Putamen (tissue), 1 donor: ENCODE measurements at places on chromosomes 4 and X.
A peak's percentile ranks its signal among the peaks of the same experiment; 100 is the strongest.

GRCh38 chr4:158762553-158762952, 6.3 kb upstream of the FNIP2 start:
- DNase-seq, result no peak

- no peak for DNase-seq
Observed at GRCh38 chrX:123905332-123905731, 45.5 kb downstream of the XIAP start.

GRCh38 chr4:182922501-182923284, 5.5 kb upstream of the DCTD start:
- no peak for DNase-seq

- no peak for DNase-seq
Observed at GRCh38 chrX:154779261-154779660, 16.6 kb downstream of the DKC1 start.

- DNase-seq, result no peak
Observed at GRCh38 chr4:37517326-37517725, 168.8 kb downstream of the RELL1 start.

DNA sequence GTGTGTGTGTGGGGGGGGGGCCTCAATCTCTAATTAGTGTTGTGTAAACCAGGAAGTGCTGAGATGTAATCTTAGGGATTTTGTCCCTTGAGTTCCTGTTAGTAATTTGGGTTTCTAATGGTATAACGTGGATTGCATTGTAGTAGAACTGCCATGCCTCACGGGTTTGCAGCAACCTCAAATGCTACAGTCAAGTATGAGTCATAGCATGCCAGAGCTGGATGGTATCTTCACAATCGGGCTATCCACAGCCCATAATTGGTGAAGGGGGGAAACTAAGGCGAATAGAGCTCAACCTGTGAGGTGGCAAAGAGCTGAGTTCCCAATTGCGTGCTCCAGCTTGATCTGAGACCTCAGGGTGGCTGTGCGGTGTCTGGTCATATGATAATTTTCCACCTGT, 2.2 kb upstream of the FMR1NB start:
- no peak for DNase-seq

GRCh38 chrX:30504309-30504708, 73.3 kb downstream of the TASL start:
- no peak for DNase-seq

GRCh38 chr4:166399021-166399420, 526.0 kb downstream of the TLL1 start:
- DNase-seq, result no peak

- no peak for DNase-seq
Observed at GRCh38 chr4:42151568-42152506, 618 bp downstream of the BEND4 start.

GRCh38 chr4:186105647-186106321, 1.3 kb downstream of the FAM149A start:
- DNase-seq, result peak; percentile 43

DNA sequence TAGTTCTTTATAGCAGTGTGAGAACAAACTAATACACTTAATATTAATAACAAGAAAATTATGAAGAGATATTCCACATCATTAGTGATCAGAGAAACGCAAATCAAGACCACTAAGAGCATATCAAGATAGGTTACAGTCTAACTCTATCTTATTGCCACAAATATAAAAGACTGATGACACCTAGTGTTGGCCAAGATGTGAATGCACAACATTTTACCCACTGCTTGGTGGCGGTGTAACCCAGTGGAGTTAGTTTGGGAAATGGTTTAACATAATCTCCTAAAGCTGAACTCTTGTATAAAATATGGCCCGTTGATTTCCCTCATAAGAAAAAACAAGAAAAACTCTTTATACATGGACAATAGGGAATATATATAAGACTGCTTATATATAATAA, 92.4 kb downstream of the SLITRK2 start:
- peak; percentile 15 for DNase-seq

DNA sequence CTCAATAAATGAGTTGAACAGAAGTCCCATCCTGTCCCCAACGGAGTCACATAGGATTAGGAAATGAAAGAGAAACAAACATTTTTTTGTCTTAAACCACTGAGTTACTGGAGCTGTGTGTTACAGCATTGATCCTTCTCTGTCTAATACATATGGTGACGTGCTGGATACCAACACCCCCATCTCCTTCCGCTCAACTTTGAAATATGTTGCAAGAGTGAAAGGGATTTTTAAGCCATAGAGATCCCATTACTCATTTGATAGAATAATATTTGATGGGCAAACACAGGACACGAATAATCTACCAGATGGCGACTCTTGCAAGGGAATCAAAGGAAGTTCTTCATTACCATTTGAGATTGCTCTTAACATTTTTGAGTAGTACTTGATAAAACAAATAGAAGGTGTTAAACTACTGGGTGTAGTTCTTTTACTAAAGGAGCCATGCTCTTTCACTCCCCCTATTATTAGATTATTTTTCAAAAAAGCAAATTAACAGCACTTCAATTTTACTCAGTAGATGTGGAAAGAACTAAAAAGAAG, 140.5 kb downstream of the PACRGL start:
- no peak for DNase-seq

GRCh38 chr4:169464080-169464479, 148.3 kb downstream of the NEK1 start:
- DNase-seq, result peak; percentile 30

- DNase-seq, result no peak
Observed at GRCh38 chr4:6374575-6374974, 97.8 kb downstream of the PPP2R2C start.

DNA sequence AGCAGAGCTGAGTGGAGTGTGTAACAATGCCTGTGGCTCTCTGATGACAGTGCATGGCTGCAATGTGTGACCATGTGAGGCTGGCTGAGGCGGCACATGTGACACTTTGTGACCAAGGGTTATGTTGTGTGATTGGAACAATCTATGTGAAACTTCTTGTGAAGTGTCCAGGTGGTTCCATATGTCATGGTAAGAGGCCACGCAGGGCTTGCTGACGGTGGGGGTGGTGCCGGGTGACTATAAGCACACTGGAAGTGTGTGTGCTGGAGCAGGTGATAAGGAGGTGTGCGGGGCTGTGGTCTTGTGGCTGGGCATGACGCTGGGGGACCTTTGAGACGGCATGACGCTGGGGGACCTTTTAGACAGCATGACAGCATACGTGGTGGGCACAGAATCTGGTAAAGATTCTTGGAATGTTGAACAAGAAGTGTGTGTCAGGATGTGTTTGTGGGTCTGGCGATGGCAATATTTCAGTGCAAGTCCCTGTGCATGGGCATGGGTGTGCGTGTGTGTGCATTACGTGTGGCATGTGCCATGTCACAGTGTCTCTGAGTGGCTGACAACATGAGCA, 7.4 kb upstream of the HDAC6 start:
- DNase-seq, result no peak

DNA sequence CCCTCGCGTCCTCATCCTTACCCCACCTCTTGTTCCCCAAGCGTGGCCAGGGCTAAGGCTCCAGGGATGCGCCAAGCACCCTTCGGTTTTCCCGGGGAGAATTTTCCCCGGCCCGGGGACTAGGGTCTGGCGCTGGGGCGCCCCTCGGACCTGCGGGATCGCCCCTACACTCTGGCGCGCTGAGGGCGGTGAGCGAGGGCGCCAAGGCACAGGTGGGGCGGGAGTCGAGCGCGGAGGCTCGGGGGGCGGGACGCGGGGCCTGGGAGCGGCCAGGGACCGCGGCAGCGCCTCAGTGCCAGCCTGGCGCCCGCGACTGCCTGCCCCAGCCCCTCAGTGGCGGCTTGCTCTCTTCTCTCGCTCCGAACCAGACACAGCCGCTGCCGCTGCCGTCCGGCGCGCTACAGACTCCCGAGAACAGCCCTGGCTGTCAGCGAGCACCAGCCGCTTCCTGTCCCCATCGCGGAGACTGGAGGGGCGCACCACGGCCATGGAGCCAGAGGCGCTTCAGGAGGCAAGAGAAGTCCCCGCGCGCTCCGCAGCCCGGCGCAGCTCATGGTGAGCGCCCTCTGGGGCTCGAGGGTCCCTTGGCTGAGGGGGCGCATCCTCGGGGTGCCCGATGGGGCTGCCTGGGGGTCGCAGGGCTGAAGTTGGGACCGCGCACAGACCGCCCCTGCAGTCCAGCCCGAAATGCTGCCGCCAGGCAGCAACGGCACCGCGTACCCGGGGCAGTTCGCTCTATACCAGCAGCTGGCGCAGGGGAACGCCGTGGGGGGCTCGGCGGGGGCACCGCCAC, at the start of gene DRD5:
TSS of gene DRD5 (plus strand) at position 292 of the 793 bp plus-strand sequence. CDS start at position 688, 396 bp downstream.
- no peak for DNase-seq

GRCh38 chrX:40130207-40130606, 32.4 kb upstream of the BCOR start:
- no peak for DNase-seq

GRCh38 chrX:727738-728621, 97.4 kb downstream of the SHOX start:
- no peak for DNase-seq

GRCh38 chr4:76198411-76199237, 15.0 kb downstream of the SCARB2 start:
- DNase-seq, result peak; percentile 75

DNA sequence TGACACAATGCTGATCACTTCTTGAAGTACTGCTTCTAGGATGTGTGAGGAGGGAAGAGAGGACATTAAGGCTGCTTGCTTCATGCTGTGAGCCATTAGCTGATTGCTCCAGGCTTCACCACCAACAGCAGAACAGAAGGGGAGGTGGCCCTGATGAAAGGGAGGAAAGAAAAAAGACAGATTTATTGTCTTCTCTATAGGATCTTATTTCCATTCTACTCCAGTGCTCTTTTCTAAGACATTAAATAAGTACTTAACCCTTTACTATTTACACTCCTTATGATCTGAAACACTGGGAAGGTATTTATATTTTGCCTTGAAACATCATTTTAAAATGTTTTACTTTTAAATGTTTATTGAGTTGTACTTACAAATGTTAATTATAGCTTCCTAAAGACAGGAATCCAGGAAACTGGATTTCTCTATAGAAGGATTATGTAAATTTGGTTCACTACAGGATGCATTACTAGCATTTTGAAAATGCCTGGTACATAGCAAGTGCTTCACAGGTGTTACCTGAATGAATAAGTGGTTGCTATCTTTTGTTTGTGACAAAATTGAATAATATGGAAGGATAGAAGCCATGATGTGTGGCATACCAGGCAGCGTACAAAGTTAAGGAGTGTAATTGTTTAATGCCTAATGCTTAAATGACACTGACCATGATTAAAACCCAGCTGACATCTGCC, 680.9 kb upstream of the ATOH1 start:
- no peak for DNase-seq

GRCh38 chr4:39559626-39560025, 32.4 kb upstream of the UGDH start:
- no peak for DNase-seq

DNA sequence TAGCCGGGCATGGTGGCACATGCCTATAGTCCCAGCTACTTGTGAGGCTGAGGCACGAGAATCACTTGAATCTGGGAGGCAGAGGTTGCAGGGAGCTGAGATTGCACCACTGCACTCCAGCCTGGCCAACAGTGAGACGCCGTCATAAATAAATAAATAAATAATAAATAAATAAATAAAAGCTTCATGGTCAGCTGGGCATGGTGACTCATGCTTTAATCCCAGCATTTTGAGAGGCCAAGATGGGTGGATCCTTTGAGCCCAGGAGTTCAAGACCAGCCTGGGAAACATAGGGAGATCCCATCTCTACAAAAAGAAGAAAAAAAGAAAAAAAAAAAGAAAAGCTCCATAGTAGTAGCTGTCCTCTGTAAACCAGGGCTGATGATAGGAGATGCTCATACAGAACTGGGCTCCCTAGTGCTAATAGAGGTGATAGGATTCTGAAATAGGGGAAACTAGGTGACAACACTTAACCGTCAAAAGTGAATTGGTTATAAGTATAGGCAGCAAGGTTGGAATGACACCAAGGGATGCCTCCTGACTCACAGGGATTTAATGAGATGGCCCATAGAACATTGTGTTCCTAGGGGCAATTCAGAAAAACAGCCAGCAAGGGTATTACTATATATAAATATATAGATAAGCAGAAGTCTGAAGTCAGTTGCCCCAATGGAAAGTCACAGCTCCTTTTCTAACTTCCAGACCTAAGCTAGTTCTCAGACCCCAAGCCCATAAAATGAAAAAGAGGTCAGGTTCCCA, 41.8 kb upstream of the ARHGEF6 start:
- DNase-seq, result no peak

DNA sequence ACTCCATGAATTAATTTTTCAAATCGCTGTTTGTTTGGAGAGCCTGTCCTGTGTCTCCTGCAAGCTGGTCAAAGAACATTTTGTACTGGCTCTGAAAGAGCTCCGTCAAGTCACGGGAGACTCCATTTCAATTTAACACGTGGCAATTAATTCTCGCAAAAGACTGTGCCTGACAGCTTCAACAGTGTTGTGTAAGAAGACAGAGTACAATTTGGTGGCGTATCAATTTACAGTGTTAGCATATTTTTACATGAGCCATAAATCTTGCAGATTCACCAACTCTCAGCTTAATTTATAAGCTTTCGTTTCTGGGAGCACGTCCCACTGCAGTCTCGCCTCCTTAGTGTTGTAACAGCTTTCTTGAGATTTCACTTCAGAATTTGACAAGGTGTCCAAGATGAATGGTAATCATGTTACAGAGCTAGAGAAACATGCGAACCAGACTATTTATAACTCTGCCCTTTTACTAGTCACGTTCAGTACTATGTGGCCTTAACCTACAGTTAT, 70.8 kb downstream of the RWDD4 start:
- DNase-seq, result peak; percentile 24

DNA sequence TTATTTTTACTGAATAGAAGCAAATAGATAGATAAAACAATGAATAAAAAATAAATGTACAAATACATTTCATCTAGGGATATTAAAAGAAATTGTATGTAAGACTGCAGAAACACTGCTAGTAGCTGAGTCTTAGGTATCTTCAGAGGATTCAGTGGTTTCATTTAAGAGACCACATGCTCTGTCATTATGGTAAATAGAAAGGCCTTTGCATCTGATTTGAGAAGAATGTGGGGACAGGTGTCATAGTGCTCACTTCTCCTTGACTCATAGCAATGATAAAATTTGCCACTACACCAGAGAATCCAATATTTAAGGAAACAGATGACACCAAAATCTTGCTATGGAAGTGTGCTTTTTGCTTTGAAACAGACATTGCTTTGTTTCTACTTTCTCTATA, 59.8 kb upstream of the PPP1R2C start:
- DNase-seq, result no peak

GRCh38 chrX:151776181-151776731, 41.7 kb downstream of the CNGA2 start:
- no peak for DNase-seq

DNA sequence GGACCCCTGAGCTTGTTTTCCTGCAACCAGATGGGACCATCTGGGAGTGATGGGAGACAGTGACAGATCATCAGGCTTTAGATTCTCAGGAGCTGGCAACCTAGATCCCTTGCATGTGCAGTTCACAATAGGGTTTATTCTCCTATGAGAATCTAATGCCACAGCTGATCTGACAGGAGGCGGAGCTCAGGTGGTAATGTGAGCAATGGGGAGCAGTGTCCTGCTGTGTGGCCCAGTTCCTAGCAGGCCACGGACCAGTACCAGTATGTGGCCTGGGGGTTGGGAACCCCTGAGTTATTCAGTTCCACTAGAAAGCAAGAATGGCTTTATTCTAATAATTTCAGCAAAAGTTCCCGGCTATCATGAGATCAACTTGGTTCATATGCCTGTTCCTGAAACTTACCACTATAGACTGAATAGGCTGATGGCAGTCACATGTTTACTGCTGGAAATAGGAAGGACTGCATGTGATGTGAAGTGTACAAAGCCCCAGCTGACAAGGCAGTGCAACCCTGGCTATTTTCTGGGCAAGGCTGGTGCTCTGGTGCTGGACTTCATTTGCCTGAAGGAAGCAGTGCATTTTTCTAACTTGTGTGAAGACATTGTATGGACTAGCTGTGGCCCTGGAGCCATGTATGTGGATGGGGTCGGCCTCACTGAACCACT, 107.2 kb downstream of the SPRY1 start:
- no peak for DNase-seq

GRCh38 chr4:47736146-47736545, 101.7 kb downstream of the CORIN start:
- no peak for DNase-seq
